ENCODE measurements at places on chromosomes 7 and 10.
A peak's percentile ranks its signal among the peaks of the same experiment; 100 is the strongest.

- no peak for DNase-seq
These were observed 4.5 kb downstream of the ARID5B start for GRCh38 chr10:61905837-61906561.

DNA sequence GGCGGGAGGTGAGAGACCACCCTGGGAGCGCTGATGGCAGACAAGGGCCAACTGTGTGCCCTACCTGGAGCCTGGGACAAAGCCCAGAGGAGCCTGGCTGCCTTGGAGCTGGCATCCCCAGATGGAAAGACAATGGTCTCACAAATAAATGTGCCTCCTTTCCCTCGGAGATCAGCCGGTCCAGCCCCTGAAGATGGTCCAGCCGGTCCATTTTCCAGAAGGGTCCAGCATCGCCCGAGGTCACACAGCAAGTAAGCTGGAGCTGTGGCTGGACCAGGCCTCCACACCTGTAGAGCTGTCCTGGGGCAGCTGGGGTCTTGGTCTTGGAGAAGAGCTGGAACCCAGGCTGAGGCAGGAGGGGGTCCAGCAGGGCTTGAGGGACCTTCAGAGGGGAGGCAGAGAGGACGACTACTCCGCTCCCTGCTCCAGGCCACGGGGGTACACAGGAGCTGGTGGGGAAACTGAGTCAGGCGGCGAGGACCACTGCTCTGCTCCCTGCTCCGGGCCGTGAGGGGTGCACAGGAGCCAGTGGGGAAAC is 3.6 kb downstream of the ELFN1 start:
- DNase-seq = no peak

GRCh38 chr10:30435073-30435422 is 1.1 kb downstream of the MAP3K8 start:
- no peak for DNase-seq

GRCh38 chr7:127194571-127194970 is 58.2 kb downstream of the GRM8 start:
- DNase-seq = no peak

- DNase-seq = no peak
These were observed 78.7 kb downstream of the TCF7L2 start for GRCh38 chr10:113028456-113029440.

DNA sequence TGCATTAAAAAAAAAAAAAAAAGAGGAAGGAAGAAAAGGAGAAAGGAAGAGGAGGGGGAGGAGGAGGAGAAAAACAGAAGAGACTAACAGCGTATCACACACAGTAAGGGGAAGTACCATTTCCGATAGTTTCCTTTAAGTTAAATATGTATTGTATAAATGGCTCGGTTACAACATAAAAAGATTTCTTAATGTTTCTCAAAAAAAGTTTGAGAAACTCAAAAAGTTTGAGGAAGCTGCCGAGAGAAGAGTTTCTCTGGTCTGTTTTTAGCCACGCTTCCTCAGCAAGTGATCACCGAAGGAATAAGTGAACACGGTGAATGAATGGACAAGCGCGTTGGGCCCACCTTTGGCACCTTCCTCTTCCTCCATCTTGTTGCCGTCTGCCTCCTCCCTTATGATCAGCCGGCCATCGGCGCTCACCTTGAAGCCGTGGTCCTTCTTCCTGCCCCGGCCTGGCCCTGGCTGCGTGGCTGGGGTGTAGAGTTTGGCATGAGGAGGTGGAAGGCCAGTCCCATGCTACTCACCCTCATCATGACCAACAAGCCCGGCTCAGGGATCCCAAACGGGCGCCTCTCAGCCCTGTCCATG is 31.3 kb upstream of the FRAT2 start:
- DNase-seq = no peak

- DNase-seq = no peak
These were observed 228.7 kb upstream of the FZD8 start for GRCh38 chr10:35870665-35871310.

DNA sequence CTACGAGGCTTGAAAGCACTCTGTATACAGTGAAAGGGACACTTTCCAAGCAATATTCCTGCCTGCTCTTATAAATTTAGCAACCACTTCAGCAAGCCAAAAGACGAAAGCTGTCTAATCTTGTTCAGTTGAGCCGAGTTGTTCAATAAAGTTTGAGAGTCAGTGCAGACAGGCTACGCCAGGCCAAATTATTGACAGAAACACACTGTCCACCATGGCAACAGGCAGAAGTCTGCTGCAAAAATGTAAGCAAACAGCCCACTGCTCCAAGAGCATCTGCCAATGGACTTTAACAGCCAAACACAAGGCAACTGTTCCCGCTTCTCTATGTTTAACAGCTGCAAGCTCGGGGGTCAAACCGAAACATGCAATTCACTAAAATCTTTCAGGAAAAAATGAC is 85.7 kb downstream of the GLI3 start:
- DNase-seq = no peak

DNA sequence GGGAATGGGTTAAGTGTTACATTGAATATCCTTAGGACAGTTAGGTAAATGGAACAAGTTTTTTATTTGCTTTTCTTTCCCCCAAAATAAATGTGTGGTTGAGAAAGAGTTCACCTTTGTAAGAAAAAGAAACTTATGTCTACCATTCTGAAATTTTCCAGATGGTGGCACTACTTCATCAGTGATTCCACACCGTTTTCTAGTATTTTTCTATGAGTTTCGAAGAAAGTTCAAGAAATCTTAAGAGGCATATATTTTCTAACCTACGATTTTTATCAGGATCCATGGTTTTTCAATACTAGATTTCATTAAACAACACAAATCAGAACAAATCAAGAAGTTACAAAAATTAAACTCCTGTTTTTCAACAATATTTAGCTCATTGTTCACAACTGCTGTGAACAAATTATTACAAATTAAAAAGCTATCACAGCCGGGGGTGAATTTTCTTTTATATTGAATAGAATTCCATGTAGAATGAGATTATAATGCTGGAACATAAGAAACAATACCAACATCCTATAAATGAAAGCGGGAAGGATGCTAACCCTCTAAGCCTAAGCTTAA is 163.1 kb upstream of the NPVF start:
- DNase-seq = no peak

- DNase-seq = no peak
These were observed 49.5 kb downstream of the VIPR2 start for GRCh38 chr7:159094919-159095915.

DNA sequence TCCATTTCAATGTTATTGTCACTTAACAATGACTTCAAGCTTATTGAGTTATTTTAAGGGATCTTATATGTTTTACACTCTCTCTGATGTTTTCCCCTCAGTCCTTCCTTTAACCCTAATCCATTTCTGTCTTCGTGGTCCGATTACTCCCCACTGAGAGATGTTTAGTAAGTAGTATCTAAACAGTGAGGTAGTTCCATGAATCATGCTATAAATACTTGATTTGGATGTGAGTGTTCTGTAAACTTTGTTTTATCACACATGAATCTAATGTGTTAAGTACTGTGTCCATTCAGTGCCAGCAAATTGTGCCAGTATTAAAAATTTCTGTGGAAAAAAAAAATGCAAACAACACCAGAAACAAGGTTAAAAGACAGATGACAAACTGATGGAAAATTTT is 18.6 kb downstream of the RPP30 start:
- DNase-seq = no peak

DNA sequence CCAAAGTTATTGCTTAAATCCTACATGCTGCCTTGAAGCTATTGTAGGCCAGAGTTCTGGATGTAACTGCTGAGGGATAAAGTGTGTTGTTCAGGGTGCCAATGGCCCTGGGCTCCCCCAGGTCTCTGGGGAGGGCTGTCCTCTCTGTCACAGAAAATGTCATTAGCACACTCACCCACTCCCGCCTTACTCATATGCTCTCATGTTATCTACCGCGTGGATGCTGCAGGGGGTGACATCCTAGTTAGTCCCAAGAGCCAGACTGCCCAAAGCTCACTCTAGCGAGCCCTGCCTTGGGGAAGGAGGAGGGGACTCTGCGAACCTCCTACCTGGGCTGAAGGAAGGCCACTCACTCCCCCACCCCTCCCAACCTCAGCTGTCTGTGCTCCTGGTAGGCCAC is 122.5 kb downstream of the FRMD4A start:
- no peak for DNase-seq

GRCh38 chr10:120770496-120770895 is 80.7 kb upstream of the WDR11 start:
- no peak for DNase-seq

GRCh38 chr10:48468130-48468790 is 136.6 kb downstream of the ARHGAP22 start:
- DNase-seq = no peak

DNA sequence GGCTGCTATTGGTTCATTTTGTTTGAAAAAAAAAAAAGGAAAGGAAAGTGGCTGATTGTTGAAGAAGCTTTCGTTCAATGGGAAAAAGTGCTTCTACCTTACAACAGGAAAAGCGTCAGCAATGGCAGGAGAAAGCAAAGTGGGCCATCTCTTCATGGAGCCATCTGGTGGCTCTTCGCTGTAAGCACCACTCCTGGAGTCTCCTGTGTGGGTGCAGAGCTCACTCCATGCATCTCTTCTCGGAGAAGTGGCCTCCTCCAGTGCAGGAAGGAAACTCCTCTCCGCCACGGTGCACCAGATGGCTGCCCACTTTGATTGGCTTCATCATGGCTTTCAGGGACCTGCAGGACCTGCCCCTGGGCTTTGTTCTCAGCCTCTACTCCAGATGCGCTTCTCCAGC is 250.9 kb downstream of the PTEN start:
- DNase-seq = no peak

DNA sequence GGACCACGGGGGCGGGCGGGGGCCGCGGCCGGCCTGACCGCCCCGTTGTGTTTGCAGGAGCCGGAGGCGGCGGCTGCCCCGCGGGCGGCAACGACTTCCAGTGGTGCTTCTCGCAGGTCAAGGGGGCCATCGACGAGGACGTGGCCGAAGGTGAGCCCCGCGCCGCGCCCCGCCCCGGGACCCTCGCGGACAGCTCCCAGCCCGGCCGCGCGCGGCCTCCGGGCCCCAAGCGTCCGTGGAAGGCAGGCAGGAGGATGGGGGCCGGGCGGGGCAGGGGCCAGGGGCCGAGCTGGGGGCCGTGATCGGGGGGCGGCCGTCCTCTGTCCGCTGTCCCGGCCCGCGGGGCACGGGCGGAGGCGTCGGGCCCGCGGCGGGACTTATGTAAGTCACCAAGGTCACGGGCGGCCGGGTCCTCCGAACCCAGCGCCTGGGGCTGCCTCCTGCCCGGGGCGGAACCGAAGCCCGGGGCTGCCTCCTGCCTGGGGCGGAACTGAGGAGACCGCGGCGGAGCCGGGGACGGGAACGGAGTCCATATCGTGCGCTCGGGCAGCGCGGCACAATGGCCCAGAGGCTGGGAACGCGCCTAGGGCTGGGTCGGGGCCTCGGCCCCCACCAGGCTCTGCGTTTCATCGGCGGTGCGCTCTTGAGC is 497 bp downstream of the PPP2R2D start:
- peak; percentile 26 for DNase-seq

- DNase-seq = no peak
These were observed 80.6 kb upstream of the C1QL3 start for GRCh38 chr10:16602104-16602775.

DNA sequence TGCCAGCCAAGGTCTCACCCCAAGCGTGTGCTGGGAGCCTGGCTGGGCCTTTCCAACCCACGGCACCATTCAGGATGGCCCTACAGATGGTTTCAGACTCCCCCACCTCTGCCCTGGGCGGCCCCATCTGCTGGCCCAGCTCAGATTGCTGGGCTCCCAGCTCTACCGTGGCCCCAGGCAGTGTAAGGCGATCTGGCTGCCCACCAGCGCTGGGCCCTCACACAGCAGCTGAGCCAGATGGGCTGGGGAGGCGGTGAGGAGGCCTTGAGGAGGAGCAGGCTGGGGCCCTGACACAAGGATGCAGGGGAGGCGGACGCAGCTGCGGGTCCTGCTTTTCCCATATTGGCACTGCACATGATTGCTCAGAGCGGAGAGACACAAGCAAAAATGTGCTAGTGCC is 162.8 kb downstream of the NRF1 start:
- no peak for DNase-seq

DNA sequence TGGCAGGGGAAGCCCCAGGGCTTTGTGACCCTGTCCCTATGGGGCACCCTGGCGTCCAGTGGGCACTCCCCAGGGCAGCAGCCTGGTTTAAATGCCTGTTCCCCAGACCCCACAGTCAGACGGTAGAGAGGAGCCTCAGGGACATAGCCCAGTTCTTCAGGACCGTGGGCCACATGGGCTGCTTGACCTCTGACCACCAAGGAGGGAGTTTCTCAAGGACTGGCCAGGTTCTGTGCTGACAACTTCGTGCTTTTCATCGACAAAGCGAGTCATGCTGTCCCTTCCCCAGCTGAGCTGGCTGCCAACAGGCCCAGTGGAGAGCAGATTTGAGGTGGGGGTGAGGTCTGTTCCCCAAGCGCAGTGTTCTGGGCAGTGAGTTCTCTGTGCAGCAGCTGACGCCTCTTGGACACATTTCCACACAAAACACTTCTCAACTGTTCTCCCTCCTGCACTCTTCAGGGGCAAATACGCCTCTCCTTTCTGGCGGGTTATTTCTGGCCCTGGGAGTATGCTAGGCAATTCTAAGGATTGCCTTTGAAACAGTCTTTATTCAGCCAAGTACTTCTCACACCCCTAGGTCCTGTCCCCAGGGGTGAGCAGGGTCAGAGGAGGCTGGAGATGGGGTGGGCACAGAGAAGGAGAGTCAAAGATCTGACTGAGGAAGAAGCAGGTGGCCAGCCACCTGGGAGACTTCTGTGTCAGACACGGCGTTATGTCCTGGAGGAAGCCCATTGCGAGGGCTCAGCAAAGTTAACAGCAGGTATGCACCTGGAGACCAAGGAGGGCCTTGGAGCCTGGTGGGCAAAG is 57.3 kb upstream of the CAMK2B start:
- DNase-seq = no peak

DNA sequence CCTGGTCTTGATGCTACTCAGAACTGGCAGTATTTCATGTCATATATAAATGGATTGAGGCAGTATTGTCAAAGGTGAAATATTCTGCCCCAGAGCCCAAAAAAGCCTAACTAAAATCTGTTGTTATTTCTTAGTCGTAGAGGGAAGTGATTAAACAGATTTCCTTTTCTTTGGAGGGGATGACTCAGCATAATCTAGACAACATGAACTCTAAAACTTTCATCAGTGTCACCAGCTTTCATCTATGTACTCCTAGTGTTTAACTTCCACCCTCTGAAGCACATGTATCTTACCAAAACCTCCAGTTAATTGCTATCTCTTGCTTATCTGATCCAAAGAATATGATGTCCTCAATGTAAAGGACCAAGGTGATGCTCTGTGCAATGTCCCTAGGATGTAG is 97.1 kb upstream of the ARID5B start:
- no peak for DNase-seq

DNA sequence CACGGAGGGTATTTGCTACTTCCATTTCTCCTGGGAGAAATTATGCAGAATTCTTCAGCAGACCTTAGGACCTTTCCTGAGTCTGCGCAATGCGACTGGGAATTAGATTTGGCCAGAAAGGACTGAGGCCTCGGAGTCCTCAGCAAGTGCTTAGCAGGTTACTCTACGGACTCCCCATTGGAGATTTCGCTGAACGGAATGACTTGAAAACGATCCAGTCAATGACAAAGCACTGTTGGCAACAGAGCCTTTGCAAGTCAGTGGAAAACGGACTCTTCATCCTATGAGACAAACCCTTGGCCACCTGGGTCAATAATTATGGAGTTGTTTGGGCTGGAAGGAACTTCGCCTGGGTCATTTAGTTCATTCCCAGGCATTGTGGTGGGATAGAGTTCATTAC is 107.4 kb downstream of the FAM204A start:
- no peak for DNase-seq

GRCh38 chr10:44478876-44479705 is 94.2 kb upstream of the CXCL12 start:
- DNase-seq = no peak

Data from omental fat pad (tissue), 4 donors.